ENCODE measurements at places on chromosomes 6 and 20.

DNA sequence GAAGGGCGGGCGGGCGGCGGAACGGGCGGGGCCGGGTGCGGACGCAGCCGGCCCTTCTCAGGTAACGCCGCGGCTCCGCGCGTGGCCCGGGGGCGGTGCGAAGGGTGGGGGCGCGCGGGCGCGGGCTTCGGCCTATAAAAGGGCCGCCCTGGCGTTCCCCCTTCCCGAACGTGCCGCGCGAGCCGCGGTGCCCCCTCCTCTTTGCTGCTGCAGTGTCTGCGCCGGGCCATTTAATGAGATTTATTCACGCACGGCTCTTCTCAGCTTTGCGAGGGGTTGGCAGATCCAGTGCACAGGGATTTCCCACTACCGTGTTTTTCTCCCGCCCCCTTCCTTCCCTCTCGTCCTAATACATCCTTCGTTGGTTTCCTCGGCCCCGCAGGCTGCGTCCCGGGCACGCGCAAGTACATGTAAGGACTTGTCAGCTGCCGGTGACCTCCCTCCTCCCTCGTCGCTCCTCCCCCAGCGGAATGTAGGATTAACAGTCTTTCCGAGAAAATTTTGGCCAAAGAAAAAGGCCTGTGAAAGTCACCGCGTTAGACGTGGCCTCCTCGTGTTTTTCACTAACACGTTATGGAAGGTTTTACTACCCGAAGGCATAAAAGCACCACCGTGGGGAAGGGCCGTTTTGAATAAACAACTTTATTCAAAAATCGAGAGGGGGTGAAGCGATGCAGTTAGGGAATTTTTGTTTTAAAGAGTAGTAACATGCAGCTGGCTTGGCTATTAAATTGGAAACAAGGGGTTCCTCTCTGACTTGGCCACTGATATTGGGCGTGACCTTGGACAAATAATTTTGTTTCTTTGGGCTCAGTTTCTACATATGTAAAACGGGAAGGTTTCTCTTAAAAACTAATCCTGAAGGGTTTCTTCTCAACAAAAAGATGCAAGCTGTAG, 966 bp upstream of the REV3L start:
- DNase-seq = peak; percentile 87

DNA sequence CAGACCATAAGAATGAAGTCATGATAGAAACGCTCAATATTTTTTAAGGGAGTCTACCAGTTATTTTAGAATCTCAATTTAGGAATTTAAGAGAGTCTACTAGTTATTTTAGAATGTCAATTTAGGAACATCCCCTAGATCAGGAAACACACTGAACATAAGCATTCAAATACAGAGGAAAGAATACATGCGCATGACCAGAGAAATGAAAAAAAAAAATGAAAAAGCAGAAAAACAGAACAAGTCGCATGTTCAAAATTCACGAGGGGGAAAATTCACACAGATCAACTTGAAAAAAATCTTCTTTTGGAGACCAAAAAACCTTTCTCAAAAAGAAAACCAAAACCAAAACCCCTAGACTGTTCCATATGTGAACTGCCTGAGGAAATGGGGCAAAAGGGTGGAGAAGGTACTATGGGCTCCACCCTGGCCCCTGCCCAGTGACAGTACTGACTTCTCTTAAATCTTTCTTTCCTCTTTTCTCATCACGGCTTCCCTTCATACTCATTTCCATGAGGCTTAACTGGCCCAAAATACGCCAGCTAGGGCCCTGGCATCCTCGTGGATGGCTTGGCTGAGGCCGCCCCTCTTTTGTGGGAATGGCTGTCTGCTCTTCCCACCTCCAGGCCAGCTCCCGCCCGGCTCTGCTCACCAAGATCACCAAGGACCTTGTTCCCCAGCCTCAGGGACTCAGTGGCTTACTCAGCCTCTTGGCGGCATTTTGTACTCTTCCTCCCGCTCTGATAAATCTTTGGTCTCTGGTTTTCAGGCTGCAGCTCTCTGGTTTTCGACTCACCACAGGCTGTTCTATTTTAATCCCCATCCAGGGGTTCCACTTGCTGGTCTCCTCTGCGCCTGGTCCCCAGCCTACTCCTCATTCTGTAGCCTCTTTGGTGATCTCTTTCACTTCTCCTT, 11.2 kb downstream of the ZBTB2 start:
- DNase-seq = no peak

DNA sequence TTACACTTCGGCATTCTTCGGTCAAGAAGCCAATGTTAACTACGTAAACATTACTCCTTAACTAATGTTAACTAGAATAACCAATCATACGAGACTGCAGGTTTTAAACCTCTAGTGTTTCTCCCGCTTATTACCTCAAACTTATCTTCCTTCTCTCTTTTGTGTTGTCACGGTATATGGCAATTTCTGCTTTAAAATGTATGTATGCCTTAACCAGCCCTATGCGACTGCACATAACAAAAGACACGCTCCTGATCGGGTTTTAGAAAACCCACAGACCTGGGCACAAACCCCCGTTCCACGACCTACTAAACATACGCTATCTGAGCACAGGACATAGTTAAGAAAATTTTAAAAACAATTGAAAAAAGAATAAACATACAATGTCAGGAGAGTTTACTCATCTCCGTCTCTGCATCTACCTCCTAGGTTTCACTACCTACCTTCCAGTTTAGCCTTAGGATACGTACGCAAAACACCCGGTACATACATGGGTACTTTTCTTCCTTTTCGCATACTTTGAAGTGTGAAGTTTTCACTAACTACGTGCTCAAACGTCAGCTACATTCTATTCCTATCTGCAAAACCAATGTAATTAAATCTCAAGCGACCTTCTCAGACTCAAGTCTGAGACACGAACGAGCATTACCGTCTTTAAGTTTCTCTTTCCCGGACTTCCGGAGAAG, 1.1 kb downstream of the CD164 start:
- DNase-seq = peak; percentile 12

- no peak for DNase-seq
Measured at GRCh38 chr6:105545228-105545920, 142.5 kb upstream of the PREP start.

- no peak for DNase-seq
Measured at GRCh38 chr6:11806561-11807317, 28.1 kb upstream of the ADTRP start.

DNA sequence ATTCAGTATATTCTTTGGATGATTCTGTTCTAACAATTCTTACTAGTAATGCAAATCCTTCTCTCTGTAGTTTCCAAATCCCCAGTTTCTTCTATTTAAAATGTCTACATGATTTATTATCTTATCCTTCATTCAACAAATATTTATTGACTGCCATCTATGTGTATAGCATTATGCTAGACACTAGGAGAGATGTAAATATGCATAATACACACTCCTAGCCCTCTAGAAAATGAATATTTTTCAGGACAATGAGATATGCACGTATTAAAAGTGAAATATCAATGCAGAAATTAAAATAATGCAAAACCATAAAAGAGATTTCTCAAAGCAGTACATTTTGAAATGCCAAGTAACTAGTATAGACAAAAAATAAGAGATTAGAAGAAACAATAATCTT, 293.5 kb upstream of the CNR1 start:
- no peak for DNase-seq

DNA sequence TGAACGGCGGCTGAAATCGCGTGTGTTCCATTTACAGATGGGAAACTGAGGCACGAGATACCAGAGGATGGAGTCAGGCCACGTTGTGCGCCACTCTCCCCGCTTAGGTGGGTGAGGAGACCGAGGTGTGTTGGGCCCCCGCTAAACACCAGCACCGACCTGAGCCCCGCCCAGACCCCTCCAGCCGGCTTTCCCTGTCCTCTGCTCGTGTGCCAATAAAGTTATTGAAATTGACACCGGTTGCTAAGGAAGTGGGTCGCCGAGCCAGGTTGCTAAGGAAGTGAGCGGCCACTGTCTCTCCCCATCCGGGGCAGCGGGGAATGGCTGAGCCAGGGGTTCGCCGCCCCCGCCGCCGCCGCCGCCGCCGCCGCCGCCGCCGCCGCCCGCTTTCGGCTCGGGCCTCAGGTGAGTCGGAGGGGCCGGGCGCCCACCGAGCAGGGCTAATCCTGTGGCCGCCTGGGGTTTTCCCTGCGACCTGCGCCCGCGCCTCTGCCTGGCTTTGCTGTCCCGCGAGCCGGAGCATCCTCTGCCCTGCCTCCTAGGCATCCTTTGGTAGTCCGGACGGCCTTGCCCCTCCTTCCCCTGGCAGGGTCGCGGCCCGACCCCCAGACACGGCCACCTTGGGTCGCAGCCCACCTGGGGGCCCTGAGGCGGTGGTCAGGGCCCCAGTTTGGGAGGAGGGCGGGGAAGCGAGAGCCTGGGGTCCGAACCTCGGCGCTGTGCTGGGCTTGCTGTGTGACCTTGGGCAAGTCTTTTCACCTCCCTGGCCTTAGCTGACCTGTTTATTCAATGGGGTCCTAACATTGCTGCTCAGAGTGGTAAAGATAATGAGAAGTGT, at the start of gene KIF3B:
TSS of gene KIF3B (plus strand) at position 291 of the 838 bp plus-strand sequence. CDS start 32,127 bp downstream, outside the sequence.
- peak; percentile 96 for DNase-seq

DNA sequence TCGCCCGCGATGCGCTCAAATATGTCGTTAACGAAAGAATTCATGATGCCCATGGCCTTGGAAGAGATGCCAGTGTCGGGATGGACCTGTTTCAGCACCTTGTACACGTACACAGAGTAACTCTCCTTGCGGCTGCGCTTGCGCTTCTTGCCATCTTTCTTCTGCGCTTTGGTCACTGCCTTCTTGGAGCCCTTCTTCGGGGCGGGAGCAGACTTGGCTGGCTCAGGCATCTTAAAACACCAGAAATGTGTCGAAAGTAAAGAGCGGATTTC, 36.4 kb downstream of the HFE start:
- DNase-seq = no peak

DNA sequence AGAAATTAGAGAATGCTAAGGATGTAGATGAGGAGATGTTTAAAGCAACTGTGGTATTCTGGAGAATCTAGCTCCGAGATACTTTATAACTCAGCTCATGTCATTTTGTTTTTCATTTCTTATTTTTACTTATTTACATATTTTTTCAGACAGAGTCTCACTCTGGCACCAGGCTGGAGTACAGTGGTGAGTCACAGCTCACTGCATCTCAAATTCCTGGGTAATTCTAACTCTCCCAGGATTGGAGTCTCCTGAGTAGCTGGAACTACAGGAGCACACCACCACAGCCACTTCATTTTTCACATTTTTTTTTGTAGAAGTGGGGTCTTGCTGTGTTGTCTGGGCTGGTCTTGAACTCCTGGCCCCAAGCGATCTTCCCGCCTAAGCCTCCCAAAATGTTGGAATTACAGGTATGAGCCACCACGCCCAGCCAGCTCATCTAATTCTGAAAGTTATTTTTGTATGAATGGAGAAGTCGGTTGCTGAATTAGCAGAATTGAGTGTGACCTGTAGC, 94.3 kb upstream of the FAM8A1 start:
- no peak for DNase-seq

DNA sequence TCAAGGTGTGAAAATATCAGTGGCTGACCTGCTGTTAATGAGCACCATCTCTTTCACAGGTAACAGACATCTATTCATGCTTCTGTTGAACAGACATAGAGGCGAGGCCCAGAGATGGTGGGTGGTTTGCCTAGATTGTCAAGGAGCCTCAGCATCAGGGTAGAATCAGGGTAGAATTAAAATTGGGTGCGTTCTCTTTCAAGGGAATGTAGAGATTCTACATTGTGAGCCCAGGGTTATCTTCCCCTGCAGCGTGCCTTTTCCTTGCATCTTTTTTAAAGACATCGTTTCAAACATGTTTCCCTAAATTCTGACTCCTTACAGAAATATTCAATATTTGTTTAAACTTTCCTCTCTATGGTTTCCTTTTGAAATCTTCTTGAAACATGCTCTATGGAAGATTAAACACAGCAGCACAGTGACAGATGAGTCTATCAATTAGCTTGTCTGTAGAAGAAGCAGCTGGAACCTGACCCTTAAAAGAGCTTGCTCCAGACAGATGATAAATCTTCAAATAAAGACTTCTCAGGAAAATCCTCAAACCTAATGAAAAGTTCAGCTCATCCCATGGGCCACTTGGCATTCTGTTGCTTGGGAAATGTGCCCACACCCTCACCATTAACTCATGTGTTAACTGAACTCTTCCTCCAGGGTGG, 119.8 kb downstream of the IPCEF1 start:
- DNase-seq = no peak
